ENCODE measurements at places on chromosomes 12 and 14.

- DNase-seq: no peak
These were observed 19.8 kb downstream of the PPM1H start for GRCh38 chr12:62915204-62915529.

GRCh38 chr12:71392521-71393145 is 47.0 kb upstream of the LGR5 start:
- DNase-seq: peak; percentile 78

DNA sequence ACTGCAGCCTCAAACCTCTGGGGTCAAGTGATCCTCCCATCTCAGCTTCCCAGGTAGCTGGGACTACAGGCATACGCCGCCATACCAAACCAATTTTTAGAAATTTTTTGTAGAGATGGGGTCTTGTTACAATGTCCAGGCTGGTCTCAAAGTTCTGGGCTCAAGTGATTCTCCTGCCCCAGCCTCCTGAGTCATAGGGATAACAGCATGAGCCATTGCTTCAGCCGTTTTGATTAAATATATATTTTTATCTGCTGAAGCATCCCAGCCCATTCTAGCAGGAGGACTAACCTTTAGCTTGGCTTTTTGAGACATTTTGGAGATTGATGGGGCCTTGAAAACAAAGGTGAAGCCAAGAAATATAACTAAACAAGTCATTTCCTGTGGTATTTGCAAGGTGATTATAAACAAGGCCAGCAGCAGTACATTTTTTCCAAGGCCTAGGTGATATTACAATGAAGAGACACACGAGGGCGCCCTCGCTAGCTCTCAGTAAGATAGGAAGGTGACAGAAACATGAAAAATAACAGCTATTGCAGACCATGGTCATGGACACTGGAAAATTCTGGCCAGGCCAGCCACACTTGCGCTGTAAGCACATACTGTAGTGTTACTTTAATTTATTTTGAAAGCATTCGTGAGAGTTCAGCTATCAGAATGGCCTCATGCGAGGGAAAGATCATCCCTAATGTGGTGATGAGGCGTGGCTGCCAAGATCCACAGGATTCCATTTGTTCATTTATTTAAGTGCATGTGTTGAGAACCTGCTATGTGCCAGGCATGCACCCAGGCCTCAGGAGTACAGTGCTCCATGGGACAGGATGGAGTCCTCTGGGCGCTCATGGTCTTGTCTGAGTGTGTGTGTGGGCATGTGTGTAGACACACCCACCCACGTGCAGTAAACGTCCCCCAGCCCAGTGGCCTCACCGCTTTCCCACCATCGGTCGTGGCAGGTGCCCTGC is 63.5 kb downstream of the DGLUCY start:
- peak; percentile 60 for DNase-seq

DNA sequence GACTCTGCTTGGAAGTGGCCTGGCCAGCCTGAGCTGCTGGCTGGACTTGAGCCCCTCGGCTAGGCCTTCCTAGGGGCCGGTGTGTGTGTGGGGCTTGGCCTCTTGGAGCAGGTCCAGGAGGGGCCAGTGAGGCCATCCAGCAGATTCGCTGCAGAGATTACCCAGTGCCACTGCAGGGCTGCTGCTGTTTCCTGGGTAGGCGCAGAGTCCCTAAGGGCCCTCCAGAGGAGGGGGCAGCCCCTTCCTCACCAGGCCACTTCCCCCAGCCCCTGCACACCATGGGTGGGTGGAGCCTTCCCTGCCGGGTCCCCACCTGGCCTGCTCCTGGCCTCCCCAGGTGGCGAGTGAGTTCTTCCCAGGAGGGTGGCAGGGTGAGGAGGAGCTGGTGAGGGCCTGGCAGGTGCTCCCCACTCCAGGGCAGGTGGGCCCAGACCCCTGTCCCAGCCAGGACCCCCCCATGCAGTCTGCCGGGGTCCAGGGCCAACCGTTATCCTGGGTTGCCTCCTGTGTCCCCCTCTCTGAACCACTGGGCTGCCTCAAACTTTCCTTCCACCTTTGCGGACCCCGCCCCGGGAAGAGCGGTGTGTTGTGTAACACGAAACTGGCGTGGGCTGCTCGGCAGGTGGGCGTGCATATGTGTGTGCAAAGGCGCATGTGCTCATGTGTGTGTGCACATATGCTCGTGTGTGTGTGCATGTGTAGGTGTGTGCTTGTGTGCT is 25.1 kb downstream of the ASPG start:
- no peak for DNase-seq

GRCh38 chr12:75814851-75815754 is 216.5 kb downstream of the PHLDA1 start:
- DNase-seq: peak; percentile 92

DNA sequence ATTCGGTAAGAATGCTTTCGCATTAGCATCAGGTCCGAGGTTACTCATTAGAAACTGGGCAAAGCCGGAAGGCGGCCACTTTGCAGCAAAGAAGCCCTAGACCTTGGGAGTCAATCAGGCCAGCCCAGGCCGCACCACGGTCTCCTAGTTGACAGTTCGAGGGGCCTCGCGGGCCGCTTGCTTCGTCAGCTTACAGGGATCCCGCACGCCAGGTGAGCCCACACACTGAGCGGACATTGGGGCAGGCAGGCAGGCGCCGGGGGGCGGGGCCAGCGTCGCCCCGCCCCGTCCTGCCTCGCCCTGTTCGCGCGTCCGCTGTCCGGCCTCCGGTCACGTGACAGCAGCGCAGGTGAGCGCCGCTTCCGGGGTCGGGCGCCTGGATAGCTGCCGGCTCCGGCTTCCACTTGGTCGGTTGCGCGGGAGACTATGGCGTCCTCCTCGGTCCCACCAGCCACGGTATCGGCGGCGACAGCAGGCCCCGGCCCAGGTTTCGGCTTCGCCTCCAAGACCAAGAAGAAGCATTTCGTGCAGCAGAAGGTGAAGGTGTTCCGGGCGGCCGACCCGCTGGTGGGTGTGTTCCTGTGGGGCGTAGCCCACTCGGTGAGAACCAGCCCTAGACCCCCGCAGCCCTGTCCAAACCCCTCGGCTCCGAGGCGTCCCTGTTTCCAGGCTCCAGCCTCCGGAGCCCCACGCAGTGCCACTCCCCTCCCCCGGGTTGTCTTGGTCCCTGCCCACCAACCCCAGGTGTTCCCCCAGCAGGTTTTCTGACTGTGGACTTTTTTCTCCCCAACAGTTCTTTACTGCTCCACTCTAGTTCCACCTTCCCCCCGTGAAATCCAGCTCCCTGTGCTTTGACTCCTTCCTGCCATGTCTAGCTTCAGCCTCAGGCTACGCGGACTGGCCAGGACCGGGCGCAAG is at the start of gene PIP4K2C:
TSS of gene PIP4K2C (plus strand) at position 329 of the 918 bp plus-strand sequence. CDS start at position 427, 98 bp downstream.
- DNase-seq: peak; percentile 31

DNA sequence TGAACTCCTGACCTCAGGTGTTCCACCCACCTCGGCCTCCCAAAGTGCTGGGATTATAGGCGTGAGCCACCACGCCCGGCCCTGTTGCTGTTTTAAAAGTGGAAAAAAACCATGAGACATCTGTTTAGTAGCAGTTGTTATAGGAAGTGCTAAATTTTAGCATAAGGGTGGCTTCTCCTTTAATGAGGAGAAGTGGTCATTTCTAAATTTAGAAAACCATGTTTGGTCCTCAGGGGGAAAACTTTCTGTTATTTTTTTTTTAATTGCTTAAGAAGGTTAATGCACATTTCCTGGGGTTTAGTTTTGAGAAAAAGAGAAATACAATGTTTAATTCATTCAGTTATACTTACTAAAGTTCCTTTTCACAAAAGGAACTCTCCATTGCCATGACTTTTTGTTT is 102.1 kb downstream of the MYRFL start:
- DNase-seq: no peak

GRCh38 chr12:83365317-83365716 is 678.6 kb downstream of the TMTC2 start:
- no peak for DNase-seq

DNA sequence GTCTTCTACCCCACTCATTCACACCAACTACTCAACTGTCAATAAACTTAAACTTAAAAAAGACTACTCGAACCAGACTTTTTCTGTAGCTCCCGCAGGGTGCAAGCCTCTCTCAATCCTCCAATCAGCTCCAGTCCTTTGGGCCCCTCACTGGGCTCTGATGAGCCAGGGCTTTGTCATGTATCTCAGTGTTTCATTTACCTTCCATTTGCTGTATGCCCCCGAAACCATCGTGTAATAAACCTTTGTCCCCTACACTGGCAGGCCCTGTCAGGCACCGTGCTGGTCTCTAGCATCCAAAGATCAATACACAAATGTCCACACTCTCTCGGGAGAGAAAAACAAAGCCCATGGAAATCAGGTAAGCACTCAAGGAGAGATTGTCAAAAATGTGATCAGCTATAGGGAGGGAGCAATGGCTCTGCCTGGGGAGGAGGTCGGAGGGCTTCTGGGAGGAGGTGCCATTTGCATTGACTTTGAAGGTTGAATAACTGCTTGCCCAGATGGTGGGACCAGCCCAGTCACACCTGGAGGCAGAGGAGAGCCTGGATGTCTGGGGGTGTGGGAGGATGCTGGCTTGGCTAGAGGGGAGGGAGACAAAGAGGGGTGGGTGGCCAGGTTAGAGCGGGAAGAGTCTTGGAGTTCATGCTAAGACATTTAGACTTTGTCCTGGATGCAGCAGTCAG is 42.1 kb upstream of the DICER1 start:
- DNase-seq: no peak

- peak; percentile 45 for DNase-seq
These were observed 18.5 kb upstream of the GPRC5A start for GRCh38 chr12:12872934-12873275.

- DNase-seq: no peak
These were observed 11.1 kb downstream of the SSH1 start for GRCh38 chr12:108846290-108846701.

GRCh38 chr14:83883732-83884131 is 1646.2 kb upstream of the FLRT2 start:
- DNase-seq: no peak

GRCh38 chr14:71595441-71595840 is 336.8 kb upstream of the RGS6 start:
- DNase-seq: no peak

DNA sequence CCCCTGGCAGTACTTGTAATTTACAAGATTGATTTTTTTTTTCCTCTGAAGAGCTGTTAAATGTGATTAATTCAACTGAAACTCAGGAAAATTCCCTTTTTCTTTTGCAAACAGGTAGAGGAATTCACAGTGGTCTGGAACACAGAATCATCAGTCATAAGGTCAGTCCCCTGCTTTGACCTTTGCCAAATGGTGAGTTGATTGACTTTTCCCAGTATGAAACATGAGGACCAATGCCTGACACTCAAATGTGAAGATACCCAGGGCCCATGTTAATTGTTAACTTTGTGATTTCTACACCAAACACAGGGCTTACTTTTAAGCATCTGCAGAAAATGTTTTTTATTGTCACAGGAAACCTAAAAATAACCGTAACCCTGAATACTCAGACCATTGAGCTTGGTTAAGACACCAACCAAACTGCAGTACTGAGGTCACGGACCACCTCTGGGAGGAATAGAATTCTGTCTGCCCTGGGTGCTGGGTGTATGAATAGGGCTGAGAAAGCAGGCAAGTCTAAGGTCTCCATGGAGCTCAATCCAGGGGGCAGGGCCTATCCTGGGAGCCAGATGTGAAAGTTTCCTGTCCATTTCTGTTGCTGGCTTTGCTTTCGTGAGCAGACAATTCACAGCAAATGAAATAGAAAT is 192.4 kb downstream of the TMX1 start:
- DNase-seq: no peak

DNA sequence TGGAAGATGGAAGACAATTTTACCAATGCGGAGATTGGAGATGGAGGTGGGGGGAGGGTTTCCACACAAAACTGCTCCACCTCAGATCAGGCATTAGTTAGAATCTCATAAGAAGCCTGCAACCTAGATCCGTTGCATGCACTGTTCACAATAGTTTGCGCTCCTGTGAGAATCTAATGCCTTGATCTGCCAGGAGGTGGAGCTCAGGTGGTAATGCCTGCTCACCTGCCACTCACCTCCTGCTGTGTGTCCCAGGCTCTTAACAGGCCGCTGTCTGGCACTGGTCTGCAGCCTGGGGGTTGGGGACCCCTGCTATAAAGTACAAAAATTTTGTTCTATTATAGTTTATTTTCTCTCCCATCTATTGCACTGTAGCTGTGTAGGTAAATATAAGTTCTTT is 84.9 kb upstream of the FOXG1 start:
- no peak for DNase-seq

DNA sequence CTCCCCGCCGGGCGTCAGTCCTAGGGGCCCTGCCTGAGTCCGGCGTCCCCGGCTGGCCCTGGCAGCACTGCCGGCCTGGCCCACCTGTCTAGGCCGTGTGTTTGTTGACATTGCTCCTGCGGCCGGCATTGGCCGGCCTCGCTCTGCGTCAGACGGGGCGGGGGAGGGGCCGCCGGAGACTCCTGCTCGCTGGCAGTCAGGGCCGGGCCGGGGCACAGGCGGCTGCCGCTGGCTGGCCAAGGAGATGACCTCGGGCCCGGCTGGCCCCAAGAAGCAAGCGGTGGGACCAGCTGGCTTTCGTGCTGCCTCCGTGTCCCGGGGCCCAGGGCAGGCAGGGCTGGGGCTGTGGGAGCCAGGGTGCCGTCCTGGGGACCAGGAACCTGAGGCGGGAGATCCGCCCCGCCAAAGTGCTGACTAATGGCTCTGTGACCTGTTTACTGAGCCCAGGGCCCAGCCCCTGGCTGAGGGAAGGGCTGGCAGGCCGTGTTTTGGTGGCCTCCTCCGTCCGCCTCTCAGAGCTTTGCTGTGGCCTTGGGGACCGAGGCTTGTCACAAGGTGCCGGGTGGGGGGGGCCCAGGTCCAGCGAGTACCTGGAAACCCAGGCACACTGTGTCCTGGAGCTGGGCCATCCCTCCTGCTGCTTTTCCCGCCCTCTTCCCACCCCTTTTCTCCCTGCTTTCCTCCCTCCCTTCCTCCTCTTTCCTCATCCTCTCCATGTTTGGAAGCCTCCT is 1.8 kb downstream of the ULK1 start:
- DNase-seq: peak; percentile 85

- peak; percentile 95 for DNase-seq
These were observed 58.9 kb downstream of the BCL11B start for GRCh38 chr14:99213101-99213500.

DNA sequence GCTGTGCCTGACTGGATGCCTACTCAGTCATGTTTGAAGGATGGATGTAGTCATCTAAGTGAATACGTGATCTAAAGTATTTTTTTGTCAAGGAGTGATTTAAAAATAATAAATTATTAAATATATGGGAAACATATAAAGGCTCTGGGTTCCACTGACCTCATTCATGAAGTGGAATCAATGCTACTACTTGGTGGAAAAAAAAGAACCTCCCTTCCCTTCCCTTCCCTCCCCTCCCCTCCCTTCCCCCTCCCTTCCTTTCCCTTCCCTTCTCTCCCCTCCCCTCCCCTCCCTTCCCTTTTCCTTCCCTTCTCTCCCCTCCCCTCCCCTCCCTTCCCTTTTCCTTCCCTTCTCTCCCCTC is 162.7 kb downstream of the ESRRB start:
- DNase-seq: no peak

- peak; percentile 35 for DNase-seq
These were observed 166.0 kb downstream of the FOXN3 start for GRCh38 chr14:89251061-89251460.

- peak; percentile 56 for DNase-seq
These were observed 203.6 kb downstream of the NOVA1 start for GRCh38 chr14:26394150-26394810.

GRCh38 chr12:6604259-6605029 is 2.7 kb downstream of the CHD4 start:
- DNase-seq: peak; percentile 86
